Epithelial cell of proximal tubule (primary cell): ENCODE measurements at places on chromosomes 3 and 15. TPM values are rescaled to one million over a fixed set of nuclear protein-coding genes. Genes with fewer than 3 reads are reported as not detected.

The NTRK3 gene
- total RNA-seq = not detected in 2 replicates

GRCh38 chr3:10290481-10291176 lies 2.1 kb downstream of the GHRL start:
- DNase-seq = no peak

The RSRC1 gene
- 32.7 and 45.6 TPM in 2 replicates for total RNA-seq

DNA sequence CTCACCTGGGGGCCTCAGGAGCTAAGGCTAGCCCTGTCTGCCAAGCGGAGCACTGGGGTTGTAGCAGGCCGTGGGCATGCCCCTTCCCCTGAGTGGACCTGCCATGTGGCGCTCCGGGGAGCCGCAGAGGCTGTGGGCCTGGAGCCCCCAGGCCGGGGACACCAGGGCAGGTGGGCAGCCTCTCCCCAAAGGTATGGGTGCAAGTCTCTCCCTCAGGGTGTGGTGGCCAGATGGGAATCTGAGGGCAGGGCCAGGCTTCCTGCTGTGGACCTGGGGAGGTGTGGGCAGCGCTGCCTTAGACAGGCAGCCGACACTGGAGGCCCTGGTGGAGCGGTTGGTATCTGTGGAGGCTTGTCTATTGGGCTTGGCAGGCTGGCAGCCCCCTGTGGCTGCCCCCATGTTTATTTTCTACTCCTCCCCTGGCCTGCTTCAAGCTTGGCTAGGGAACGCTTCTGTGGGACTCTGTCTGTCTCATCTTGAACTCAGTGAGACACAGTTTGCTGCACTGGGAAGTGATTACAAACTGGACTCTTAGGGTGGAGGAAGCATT lies 5.9 kb downstream of the ACVR2B start:
- no peak for DNase-seq

DNA sequence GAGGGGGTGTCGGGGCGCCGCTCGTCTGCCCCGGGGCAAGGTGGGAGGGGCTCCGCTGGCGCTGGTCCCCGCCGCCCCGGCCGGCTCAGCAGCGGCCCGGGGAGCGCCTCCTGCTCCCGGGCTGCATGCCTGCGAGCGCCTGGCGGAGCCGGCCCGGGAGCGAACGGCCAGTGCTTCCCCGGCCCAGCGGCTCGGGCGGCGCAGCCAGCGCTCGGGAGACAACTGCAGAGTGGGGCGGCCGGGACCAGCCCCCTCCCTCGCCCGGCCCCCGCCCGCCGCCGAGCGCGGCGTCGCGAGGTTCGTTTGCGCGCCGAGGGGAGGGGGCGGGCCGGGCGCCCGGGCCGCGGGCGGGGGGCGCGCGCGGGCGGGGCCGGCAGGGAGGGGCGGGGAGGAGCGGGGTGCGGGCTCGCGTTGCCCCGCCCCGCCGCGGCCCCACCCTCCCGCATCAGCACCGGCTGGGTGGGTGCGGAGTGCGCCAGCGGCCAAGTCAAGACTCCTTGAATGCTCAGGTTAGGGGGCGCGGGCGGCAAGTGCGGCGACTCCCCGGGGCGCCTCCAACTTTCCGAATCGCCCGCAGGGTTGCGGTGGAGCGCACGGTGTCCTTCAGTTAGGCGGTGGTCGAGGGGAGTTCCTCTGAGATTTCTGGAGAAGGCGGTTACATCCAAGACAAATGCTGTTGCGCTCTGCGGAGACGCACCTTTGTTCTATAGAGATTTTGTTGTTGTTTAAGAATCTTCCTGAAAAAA lies at the start of gene RGMA:
Gene RGMA (minus strand): TSS at position 231 of the 746 bp plus-strand sequence. CDS start 279 bp downstream, outside the sequence.
- DNase-seq = no peak
